ENCODE measurements at places on chromosomes 2 and 18. TPM values are rescaled to one million over a fixed set of nuclear protein-coding genes. Genes with fewer than 3 reads are reported as not detected.

DNA sequence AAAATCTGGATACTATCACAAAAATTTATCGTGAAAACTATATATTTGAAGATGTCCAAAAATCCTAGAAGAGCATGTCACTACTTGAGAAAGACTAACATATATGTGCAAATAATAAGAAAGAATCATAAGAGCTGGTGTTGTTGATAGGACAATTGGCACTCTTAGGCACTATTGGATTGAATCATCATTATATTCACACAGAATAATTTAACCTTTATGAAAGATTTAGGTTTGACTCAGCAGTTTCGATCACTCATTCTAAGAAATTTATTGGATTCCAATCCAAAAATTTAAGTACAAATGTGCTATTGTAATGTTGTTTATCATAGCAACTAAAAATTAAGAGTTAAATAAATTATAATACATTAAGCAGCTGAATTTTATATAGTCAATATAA, 503.6 kb downstream of the SPAG16 start:
- DNase-seq, result no peak

DNA sequence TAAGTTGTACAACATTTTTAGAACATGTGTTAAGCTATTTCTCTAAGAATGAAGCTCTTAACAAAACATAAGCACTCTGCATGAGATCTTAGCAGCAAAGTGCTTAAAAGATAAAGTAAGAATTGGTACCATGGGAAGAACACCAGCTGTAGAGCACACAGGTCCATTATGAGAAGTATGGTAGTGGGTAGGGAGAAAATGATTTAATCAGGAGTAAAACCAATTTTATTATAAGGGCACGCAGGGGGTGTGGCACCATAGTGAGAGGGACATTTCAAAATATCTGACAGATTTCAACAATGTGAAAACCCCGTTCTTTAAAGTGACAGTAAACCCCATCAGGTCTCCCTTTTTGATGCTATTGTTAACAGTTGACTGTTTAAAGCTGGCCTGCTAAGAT, 492.9 kb downstream of the ARHGAP15 start:
- DNase-seq, result no peak

DNA sequence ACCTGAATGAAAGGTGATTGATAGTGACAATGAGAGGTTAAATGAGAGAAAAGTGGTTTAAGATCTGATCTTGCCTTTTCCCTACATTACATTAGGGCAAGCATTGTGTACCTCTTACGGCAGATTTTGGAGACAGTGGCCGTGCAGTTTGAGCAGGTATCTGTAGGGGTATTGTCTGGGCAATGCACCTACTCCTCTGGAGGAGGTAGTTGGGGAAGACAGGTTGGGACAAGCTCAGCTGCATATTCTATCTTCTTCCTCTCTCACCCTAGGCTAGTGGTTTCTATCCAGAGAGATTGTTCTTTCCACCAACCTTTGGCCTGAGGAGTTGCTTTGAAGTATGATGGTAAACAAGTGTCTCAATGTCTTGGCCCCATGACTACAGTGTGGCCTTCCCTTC, 323.2 kb downstream of the CYP26B1 start:
- no peak for DNase-seq

DNA sequence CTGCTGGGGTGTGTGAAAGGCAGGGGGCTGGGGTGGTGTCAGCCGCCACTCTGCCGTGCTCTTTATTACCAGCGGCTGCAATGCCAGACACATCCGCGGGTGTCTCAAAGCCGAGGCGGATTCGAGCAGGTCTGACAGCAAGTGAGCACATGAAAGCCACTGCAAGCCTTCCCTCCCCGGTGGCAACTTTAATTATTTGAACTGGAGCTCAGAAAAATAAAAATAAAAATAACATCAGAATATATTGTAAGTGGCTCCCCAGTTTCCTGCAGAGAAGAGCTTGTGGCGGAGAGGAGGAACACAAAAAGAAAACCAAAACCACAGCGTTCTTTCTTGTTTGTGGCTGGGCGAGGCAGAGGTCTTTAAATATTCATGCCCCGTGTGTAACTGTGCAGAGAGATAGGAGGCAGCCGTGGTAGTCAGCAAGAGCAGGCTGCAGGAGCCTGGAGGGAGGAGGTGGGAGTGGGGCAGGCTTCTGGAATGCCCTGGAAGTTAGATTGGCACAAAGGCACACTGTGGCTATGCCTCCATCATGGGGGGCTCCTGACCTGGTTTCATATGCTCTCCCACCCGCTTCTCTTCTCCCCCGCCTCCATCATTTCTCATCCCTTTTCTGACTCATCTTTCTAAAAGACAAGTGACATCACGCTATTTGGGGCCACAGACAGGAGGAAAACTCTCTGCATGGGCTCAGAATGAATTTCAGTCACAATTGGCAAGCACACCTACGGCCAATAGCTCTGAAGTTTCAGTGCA, 199.8 kb downstream of the CLIP4 start:
- no peak for DNase-seq

GRCh38 chr2:196324211-196324610, 152.8 kb upstream of the STK17B start:
- DNase-seq, result no peak

DNA sequence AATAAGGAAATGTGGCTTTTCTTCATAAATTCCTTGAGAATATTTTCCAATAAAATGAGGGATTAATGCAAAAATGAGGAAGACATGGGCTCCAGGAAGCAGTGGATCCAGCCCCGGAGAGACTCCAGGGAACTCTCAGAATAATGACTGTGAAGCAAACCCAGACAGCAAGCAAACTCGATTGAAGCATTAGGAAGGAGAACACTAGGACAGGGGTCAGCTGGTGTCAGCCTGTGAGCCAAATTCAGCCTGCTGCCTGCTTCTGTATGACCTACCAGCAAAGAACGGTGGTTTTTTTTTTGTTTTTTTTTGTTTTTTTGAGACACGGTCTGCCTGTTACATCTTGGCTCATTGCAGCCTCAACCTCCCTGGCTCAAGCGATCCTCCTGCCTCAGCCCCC, 274.3 kb upstream of the FBXO11 start:
- no peak for DNase-seq

DNA sequence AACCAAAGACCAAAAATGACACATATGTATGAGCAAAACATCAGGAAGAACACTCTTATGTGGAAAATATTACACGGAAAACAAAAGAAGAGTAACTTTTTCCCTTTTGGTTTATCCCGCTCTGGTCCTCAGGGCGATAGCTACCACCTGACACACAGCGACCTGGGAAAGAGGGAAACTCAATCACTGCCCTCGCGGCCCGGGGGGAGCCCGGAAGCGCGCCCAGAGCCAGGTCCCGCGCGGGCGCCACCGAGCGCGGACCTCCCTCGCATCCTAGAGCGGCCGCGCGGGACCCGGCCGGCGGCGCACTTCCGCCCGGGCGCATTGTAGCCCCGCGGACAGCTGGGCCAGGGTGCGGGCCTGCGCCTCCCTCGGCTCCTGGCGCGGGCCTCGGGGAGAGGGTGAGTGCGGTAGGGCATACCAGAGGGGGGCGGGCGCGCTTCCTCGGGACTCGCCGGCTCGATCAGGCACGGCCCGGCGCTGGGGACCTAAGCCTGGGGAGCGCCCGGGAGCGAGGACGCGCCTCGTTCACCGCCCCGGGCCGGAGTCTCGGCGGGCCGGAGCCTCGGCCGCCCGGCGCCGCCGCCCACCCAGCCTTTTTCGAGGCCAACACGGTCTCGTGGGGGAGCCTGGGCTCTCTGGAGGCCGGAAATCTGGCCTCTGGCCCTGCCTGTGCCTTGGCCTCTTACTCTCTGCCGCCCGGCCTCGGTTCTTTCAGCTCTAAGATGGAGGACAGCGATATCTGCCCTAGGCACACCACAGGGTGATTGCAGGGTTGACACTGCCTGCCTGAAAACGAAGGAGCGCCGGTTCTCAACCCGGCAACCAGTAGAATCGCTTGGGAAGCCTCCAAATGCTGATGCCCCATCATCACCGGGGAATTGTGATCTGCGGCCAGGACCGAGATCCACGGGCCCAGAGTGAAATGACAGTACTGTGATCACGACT, at the start of gene ELAC1:
TSS of gene ELAC1 (plus strand) at position 327 of the 948 bp plus-strand sequence. CDS start 6,365 bp downstream, outside the sequence.
- DNase-seq, result peak; percentile 46

- DNase-seq, result no peak
Measured at GRCh38 chr2:157438863-157439823, 4.7 kb downstream of the CYTIP start.

DNA sequence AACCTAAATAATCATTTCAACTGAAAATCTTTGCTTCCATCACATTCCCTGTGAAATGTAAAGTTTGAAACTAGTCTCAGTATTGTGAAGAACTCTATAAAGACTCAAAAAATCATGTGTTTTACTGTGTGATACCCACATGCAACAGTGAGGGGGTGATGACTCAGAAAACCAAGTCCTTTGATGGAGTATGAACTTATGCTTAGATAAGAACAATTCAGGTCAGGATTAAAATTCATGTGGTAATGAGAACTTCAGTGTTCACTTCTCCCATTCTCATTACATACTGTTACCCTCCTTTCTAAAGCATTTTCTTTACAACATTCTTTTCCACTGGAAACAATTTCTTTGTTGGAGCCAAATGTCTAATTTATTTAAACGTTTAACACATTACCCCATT, 360.2 kb downstream of the FSIP2 start:
- DNase-seq, result no peak

DNA sequence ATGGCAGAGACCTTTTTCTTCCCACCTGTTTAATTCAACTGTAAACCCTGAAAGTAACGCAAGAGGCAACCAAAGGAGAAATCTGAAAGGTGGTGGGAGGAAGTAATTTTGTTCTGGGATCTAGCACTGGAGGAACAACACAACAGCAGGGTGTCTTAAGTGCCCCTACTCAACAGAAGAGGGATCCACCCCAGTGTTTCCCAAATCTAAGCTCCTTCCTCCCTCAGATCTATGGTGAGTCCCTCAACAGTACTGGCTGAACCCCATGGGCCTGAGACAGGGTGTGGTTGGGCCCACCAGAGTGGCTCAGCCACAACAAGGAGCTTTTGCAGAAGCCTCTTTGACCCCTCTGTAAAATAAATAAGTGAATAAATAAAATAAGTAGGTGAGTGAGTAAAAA, 790.3 kb downstream of the ERBB4 start:
- no peak for DNase-seq

GRCh38 chr18:37575646-37576045, 10.0 kb upstream of the CELF4 start:
- DNase-seq, result no peak

DNA sequence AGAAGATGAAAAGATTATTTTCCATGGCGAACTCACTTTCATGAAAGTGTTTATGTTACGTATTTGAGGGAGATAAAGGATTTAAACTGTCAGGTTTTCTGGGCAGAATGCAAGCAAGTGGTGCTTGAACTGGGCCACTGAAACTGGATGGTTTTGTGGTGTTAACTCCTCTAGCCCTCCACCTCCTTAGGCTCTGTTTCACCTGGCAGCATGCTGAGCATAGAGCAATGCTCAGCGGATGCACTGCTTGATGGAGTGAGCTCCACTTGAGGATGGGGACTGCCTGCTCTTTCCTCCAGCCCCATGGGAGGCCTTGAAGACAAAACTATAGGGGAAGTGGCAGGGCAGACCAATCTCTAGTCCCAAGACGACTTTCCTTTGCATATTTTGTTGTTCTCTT, 345.8 kb downstream of the TDRD15 start:
- DNase-seq, result no peak

DNA sequence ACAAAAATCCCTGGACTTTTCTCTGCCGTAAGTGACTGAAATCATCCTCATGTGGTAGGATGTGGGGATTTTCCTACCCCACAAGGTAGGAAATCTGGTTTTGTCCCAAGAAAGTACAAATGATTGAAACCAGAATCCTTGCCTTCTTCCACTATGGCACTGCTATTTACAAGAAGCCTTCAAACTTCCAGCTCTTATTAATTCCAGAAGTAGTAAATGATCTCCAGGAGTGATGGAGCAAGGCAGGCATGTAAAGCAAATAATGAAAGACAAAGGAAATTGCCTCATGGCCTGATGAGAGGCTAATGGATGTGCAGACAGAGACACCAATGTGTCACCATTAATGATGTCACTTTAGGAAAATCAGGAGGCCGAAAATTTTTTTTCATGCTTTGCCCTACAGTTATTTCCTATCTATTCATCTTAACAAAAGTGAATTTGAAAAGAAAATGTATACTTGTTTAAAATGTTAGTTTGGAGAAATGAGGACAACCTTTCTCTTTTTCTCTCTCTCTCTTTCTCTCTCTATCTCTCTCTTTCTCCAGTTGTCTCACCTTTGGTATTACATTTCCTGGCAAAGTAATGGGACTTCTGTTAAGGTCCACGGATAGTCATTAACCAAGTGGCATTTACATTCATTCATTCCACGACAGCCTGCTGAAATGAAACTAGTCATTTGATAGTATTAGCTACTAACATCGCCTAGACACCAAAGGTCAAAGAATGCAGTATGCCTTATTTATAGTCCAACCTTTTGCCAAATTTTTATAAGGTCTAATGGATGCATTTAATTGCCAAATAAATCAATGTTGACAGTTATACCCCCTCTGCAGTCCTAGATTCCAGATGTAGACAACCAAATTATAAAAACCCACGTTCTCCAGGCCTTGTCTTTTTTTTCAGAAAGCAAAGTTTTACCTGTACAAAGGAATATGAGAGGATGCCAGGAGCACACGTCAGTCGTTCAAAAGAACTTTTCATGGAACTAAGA, 5.0 kb upstream of the EVA1A start:
- no peak for DNase-seq

The ANKRD30B gene
- total RNA-seq, result not detected

The CHCHD5 gene
- total RNA-seq, result 49.8 TPM

The RAB17 gene
- 41.8 TPM for total RNA-seq

The MC5R gene
- total RNA-seq, result not detected

The GCG gene
- total RNA-seq, result not detected

The XIRP2 gene
- not detected for total RNA-seq

The PAIP2B gene
- total RNA-seq, result 5.9 TPM

The SPEG gene
- 56.6 TPM for total RNA-seq
